Activated naive CD4-positive, alpha-beta T cell (primary cell): ENCODE measurements at places on chromosomes 4 and X.

GRCh38 chr4:158313566-158313965, 103.3 kb downstream of the TMEM144 start:
- DNase-seq = no peak

GRCh38 chr4:106497271-106497670, 128.7 kb upstream of the GIMD1 start:
- DNase-seq = no peak

- DNase-seq = no peak
These were observed 30.1 kb upstream of the CFAP299 start for GRCh38 chr4:80305466-80305865.

DNA sequence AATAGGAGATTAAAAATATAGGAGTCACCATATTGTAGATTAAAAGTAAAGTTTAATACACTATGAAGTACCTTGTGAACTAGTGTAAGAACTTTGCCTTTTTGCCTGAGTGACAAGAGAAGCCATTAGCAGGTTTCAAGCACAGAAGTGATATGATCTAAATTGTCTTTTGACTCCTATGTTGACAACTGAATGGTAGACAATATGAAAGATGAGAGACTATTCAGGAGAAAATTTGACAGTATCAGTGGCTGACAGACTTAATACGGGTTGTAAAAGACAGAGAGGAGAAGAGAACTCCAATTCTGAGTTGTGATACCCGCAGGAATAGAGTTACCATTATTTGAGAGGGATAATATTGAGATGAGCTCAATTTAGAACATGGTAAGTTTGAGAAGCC, 1259.8 kb downstream of the PCDH7 start:
- no peak for DNase-seq

- no peak for DNase-seq
These were observed 160.9 kb downstream of the AFAP1 start for GRCh38 chr4:7778510-7779431.

DNA sequence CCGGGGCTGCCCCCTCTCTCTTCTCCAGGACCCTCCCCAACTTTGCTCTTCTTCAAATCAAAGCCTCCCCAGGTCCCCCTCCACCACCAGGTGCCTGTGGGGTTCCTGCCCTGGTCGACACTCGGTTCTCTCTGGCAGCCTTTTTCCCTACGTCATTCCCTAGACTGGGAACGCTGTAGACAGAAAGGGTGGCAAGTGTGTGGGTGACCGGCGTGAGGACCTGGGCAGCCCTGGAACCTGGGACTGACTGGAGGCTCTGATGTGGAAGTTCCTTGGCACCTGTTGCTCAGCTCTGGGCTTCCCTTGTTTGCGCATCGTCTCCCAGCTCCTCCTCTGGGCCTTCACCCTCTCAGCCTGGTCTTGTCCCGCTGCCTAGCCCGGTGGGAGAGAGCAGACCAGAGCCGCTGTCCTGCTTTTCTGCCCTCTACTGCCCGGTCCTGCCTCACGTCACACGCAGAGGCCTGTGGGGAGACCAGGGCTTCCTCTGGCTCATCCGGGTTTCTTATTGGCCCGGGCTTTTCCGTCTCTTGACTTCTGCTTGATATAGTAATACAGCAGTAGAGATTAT, 1.3 kb downstream of the TACC3 start:
- DNase-seq = no peak

DNA sequence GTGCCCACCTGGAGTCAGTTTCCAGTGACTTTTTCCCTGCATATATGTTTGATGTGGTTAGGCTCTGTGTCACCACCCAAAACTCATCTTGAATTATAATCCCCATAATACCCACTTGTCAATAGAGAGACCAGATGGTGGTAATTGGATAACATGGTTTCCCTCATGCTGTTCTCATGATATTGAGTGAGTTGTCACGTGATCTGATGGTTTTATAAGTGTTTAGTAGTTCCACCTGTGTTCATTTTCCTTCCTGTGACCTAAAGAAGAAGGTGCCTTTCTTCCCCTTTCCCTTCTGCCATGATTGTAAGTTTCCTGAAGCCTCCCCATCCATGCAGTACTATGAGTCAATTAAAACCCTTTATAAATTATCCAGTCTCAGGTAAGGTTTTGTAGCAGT, 740.9 kb downstream of the ARAP2 start:
- DNase-seq = no peak

- DNase-seq = no peak
These were observed 189.5 kb downstream of the PRDM5 start for GRCh38 chr4:120733054-120733453.

DNA sequence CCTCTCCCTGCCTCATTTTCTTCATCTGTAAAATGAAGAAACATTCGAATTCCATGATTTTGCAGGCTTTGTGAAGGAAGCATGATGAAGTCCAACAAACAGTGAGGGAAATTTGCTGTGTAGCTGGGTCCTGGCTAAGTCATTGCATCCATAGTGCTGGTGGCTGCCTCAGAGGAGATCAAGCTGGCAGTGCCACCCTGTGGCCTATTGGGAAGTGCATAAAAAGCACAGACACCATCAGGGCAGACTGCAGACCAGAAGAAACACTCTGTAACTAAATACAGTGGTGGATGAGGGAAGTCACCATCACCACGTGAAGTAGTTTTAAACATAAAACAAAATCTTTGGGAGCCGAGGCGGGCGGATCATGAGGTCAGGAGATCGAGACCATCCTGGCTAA, 40.7 kb upstream of the DDX3X start:
- DNase-seq = no peak

GRCh38 chrX:50161127-50161526, 39.7 kb downstream of the AKAP4 start:
- DNase-seq = no peak

- no peak for DNase-seq
These were observed 39.2 kb upstream of the UGT2B7 start for GRCh38 chr4:69056921-69057550.

DNA sequence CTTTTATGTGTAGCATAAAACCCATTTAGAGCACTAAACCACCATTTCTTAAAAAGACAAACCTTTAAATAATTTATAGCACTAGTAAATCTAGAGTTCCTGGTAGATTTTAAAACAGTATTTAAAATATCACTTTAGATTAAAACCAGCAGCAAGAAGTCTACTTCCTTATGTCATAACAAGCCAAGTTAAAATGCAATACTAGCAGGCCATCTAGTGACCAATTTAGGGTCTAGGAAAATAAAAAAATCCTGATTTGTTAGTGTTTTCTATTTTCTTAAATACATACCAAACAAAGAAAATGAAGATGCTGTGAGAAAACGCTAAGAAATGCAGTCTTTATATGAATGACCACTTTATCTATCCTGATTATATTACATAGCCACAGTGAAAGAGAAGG, 53.9 kb downstream of the PAPSS1 start:
- no peak for DNase-seq

DNA sequence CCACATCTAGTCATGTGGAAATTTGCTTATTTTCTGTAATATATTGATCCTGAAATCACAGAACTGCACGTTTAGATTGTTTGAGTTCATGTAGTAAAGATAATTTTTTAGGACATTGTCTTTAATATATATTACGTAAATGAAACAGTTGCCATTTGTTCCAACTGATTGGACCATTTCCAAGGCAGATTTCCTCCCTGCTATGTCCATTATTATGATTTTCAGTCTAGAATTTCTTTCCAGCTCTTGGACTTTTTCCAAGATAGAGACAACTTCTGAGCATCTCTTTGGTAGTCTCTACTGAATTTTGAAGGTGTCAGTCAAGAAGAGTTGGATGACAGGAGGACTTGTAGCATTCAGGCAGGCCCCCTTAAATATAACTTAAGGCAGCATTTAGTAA, 94.6 kb downstream of the STIM2 start:
- DNase-seq = no peak

- no peak for DNase-seq
These were observed 215.3 kb upstream of the TTC29 start for GRCh38 chr4:147160908-147161513.

DNA sequence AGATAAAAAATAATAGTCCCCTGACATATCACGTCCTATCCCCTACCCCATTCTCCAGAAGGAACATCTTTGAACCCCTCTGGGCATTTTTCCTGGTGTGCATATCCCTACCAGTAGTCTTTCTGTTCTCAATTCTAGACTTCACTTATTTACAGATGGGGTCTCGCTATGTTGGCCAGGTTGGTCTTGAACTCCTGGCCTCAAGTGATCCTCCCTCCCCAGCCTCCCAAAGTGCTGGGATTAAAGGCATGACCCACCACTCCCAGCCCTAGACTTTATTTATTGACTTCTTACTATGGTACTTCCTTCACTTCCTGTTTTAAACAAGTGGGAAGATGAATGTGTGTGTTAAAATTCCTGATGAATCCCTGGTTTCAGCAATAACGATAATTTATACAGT, 612 bp upstream of the RRAGB start:
- no peak for DNase-seq

DNA sequence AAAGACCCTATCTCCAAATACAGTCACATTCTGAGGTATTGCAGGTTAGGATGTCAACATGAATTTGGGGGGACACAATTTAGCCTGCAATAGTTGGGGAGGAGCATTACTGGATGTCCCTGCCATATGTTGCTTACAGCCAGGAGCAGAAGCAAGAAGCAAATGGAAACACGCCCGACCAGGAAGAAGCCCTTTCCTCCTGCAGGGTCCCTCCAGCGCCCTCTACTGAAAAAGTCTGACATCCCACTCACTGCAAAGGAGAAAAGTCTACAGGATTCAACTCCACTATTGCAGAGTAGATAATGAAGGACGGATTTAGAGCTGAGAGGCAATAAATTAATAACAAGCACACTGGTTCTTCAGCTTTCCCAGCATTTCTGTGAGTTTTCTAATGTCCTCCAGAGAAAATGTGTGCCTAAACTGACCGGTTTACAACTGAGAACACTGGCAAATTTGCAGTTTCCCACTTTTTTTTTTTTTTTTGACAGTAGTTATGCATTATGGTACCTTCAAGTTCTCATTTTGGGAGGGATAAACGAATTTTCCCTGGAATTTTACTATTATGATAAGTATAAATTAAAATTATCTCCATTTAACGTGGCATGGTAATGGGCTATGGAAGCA, 31.7 kb downstream of the COQ2 start:
- peak; percentile 52 for DNase-seq

- DNase-seq = no peak
These were observed 919 bp upstream of the SEC24B start for GRCh38 chr4:109432696-109433095.

DNA sequence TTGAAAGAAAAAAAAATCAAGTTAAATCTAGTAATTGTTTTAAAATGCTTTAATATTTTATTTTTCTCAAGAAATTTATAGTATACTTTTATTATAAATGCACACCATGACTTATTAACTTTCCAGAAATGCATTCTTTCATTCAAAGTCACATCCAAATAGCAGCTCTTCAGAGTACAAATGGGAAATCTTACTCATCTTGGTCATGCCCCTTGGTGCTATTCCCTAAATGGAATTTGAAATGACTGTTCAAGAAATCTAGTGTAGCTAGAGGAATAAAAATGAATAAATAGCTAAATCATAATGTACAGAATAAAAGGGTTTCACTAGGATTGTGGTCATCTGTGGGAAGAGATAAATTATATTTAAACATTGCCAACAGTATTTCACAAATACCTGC, 1139.7 kb downstream of the PCDH18 start:
- no peak for DNase-seq

DNA sequence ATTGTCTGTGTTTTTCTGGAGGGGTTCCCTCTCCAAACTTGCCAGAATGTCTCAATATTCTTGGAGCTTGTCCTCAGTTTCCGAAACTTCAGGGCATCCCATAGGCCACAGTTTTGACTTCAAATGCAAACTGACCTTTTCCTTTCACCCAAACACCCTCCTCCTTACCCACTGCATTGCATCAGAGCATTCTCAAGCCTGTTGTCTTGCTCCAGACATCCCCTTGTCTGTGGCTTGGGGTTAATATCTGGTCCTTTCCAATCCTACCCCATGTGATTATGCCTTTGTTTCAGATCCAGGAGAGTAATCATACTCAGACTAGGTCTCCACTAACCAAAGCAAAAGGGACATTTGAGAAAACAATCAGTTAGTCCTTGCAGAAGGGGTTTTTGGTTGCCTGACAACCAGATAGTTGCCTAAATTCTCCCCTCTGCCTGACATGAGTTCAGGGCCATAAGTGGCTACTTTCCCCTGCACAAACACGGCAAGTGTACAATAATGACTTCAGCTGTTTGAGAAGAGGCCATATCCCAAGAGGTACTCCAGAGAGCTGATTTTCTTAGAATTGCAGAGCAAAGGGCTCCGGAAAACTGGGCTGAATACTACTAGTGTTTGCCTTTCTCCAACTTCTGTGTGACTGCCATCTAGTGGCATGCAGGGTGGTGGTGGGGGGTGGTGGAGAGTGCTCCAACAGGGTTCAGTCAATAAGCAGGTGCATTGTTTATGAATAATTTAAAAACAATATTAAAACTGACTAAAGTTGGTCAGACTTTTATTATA, 130.2 kb downstream of the CHRDL1 start:
- DNase-seq = no peak

- DNase-seq = no peak
These were observed 78.4 kb upstream of the FUNDC1 start for GRCh38 chrX:44621078-44621477.

DNA sequence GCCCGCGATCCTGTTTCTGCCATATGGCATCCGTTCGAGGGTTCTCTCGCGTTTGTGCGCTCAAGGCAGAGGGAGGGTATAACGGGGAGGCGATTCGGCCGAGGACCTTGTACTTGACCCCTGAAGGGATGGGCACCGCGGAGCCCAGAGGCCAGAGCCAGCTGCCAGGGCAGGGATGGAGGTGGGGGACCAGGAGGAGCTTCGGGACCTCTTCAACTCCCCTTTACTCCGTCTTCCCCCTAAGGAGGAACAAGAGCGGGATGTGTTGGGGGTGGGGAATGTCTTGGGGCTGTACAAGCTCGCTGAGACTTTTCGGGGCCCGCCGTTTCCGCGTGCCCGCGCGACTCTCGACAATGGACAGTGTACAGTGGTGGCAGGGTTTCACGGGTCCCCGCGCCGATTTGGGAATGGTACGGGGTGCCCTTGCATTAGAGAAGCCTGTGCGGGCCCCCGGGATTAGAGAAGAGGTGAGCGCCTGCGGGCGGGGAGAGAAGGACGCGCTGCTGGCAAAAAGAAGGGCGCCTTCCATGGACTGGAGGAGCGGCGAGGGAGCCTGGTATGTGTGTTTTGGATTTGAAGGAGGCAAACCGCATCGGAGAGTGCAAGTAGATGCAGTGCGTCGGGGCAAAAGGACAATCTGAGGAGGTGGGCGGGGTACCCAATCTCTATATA, 760 bp downstream of the UGT8 start:
- no peak for DNase-seq

DNA sequence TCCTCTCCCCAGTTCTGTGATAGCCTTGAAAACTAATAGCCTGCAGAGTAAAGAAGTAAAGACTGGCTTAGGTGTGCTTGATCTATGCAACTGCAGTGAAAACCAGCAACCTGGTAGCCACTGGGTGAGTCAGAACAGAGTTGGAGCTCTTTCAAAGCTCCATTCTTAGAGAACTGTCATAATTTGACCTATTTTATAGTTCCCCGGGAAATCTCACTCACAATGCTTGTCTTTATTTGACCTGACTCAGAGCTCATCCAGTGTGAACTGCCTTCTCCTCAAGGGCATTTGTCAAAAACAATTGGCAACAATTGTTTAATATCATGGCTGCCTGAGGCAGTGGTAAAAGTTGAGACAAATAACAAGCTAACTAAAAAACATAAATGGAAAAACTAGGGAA, 213.0 kb upstream of the NHS start:
- DNase-seq = no peak
